A549 treated with GW870086 at 1 μM for 4 hours (cell line): ENCODE measurements at places on chromosomes 5 and 9. TPM values are rescaled to one million over a fixed set of nuclear protein-coding genes. Genes with fewer than 3 reads are reported as not detected.

Gene PCDHGA8
- 0.02 to 0.13 TPM (median 0.07 TPM) in 3 of 5 replicates, not detected in the others for total RNA-seq

Gene SHROOM1
- total RNA-seq: 7.8 to 10.7 TPM (median 9.6 TPM) in 5 replicates

Gene ELAVL2
- 0.06 to 0.16 TPM in 2 of 5 replicates, not detected in the others for total RNA-seq

Gene LRRTM2
- total RNA-seq: not detected in 5 replicates

Gene TMEM252
- not detected in 5 replicates for total RNA-seq

Gene FAM174A
- total RNA-seq: 13.9 to 15.9 TPM (median 14.5 TPM) in 5 replicates

Gene STOM
- total RNA-seq: 214 to 278 TPM (median 219 TPM) in 5 replicates

Gene GABRA1
- not detected in 5 replicates for total RNA-seq

Gene NMRK1
- total RNA-seq: 4.6 to 6.5 TPM (median 5.9 TPM) in 5 replicates

Gene CDH9
- not detected in 5 replicates for total RNA-seq

Gene IFNA14
- total RNA-seq: not detected in 5 replicates

Gene TMEM161B
- total RNA-seq: 6.2 to 10.3 TPM (median 9.0 TPM) in 5 replicates

Gene INSL4
- total RNA-seq: 16.5 to 21.2 TPM (median 17.9 TPM) in 5 replicates

Gene SPATA31D4
- total RNA-seq: not detected in 5 replicates

Gene ADAMTS12
- 6.6 to 9.2 TPM (median 7.6 TPM) in 5 replicates for total RNA-seq

Gene THBS4
- 0.28 TPM in 1 of 5 replicates, not detected in the others for total RNA-seq

Gene CSF1R
- 0.15 to 0.37 TPM (median 0.28 TPM) in 5 replicates for total RNA-seq

Gene ZNF883
- total RNA-seq: 0.70 to 0.94 TPM (median 0.86 TPM) in 5 replicates

Gene SYK
- 0.22 to 0.54 TPM (median 0.28 TPM) in 3 of 5 replicates, not detected in the others for total RNA-seq

Gene DMRT3
- not detected in 5 replicates for total RNA-seq

Gene GPX8
- total RNA-seq: 30.5 to 40.2 TPM (median 36.6 TPM) in 5 replicates

Gene CCIN
- not detected in 5 replicates for total RNA-seq

Gene CER1
- total RNA-seq: not detected in 5 replicates

Gene CRB2
- total RNA-seq: 0.06 to 0.18 TPM (median 0.09 TPM) in 5 replicates

Gene SNCAIP
- total RNA-seq: not detected in 5 replicates

Gene SLC28A3
- not detected in 5 replicates for total RNA-seq

Gene IDNK
- 5.2 to 9.1 TPM (median 5.8 TPM) in 5 replicates for total RNA-seq

Gene GAPVD1
- 12.8 to 18.3 TPM (median 15.7 TPM) in 5 replicates for total RNA-seq

Gene RNF208
- total RNA-seq: 1.4 to 2.3 TPM (median 1.8 TPM) in 5 replicates

Gene ANKRD31
- total RNA-seq: 0.02 to 0.08 TPM (median 0.06 TPM) in 5 replicates

Gene IRX2
- total RNA-seq: 1.2 to 1.9 TPM (median 1.5 TPM) in 5 replicates
